Cardiac septum (tissue), 1 donor: ENCODE measurements at places on chromosomes 5 and 9. TPM values are rescaled to one million over a fixed set of nuclear protein-coding genes. Genes with fewer than 3 reads are reported as not detected.

The PDLIM4 gene
- 8.8 TPM for total RNA-seq

- DNase-seq = no peak
These were observed 88.7 kb downstream of the SYK start for GRCh38 chr9:90890146-90890810.

The FRMPD1 gene
- total RNA-seq = 0.27 TPM

The OR13D1 gene
- total RNA-seq = not detected

- no peak for DNase-seq
These were observed 217.3 kb downstream of the LRRC70 start for GRCh38 chr5:62795926-62796325.

The DMGDH gene
- total RNA-seq = 0.86 TPM

DNA sequence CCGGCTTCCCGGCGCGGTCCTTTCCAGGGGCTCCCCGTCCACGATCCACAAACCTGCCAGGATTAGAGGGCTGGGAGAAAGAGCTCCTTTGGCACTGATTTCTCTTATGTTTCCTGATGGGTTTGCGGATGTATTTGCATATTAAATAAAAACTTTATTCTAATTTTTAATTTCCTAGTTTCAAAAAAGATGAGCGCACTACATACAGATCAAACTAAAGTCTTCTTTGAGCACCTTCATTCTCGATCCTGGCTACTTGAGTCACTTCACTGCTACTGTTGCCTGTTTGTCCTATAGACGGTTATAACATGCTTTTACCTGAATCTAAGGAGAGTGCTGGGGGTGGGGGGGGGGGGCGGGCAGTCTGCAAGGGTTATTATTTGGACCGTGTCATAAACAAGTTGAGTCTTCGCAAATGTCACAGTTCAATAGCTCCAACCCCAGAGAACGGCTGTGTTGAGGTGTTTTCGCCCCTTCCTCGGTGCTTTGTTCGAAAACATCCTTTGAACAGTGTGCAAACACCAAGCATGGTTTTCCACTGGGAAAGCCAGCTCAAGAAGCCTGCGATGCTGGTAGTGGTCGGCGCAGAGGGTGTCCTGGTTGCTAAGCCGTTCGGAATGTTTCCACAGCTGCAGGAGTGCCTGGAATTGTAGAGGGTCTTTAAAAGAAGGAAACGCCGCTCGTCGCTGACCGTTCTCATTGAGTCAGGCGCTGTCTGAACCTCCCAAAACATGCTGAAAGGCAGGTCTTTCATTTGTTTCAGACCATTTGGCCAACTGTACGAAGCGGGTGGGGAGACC is 1.1 kb upstream of the STK10 start:
- DNase-seq = peak; percentile 53

The SAPCD2 gene
- total RNA-seq = 0.11 TPM

DNA sequence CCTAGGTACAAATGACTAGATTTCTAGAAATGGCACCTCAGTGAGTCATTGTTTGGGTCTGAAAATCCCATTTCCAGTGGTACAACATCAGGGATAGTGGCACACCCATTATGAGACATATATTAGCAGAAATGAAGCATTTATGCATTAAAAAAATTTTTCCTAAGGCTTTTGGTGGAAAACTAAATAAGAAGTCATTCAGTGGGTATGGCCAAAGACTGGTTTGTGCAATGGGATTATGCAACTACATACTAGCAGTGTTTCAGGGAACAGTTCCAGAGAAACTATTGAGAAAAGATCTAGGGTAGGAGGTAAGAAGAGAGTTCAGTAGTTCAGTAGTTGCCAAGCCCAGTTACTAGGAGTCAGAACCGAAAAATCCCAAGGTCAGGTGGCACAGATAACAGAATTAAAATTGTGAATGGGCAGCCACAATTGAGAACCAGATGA is 106.5 kb upstream of the HAPLN1 start:
- DNase-seq = no peak

GRCh38 chr9:136112541-136112940 is 6.1 kb downstream of the TMEM250 start:
- DNase-seq = no peak

DNA sequence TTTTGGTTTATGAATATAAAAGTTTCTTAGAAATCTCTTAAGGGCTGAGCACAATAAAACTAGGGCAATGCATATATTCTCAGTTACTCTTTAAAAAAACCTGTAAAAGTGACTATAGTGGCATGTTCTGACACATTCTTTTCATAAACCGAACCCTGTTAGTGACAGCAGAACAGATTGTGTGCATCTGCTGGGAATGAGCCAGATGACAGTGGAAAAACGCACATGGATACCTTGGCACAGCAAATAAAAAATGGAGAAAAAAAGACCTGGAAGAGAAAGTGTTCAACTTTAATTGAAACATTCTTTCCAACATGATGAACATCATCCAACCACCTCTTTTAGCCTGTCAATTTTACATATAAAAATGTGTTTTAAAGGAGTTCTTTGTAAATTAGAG is 12.7 kb downstream of the MEF2C start:
- no peak for DNase-seq

GRCh38 chr5:14664270-14665100 is at the start of gene OTULIN:
Gene OTULIN, plus strand, starts transcription at chr5:14664718. Its CDS starts 108 bp downstream, at chr5:14664826.
- peak; percentile 96 for DNase-seq

DNA sequence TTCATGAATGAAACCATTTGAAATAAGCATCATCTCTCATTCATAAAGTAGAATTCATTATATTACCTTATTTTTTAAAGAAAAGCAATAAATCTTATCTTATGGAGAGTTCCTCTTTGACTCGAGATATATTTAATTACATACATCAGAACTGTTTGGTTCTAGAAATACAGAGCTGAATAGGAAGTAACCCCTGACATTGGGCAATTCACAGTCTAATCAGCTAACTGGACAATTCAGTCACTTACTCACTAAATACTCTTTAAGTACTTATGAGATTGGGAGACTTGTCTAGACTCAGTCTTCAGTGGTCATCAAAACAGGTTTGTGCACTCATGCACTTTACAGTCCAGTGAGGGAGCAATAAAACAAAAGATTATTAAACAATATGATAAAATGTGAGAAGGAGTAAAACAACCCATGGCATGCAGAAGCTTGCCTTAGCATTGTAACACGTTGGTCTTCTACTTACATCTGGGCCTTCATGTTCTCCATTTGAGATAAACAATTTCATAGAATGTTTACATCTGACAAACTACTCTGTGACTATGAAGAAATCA is 11.5 kb upstream of the FBXO38 start:
- no peak for DNase-seq

- no peak for DNase-seq
These were observed 532.8 kb upstream of the KLF4 start for GRCh38 chr9:108022246-108022935.
